H9 (cell line): ENCODE measurements at places on chromosomes 11 and 22.

DNA sequence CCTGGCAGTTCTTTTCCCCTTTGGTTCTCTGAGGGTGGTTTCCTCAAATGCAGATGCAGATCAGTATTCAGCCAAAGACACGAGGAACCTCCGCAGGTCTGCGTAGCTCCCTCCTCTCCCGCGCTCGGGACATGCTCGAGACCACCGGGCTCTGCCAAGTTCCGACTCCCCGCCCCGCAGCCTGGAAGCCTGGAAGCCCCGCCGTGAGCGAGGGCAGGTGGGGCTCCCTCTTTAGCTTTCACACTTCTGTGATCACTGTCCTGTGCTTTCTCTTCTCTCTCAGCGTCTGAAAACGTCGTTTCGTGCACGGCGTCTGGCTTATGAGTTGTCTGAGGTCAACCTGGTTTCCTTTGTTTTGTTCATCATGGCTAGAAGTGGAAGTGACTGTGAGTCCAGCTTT is 26.6 kb downstream of the ZBED4 start:
- DNase-seq: no peak

- DNase-seq: no peak
Measured at GRCh38 chr11:11252403-11252802, 100.6 kb downstream of the CSNK2A3 start.

DNA sequence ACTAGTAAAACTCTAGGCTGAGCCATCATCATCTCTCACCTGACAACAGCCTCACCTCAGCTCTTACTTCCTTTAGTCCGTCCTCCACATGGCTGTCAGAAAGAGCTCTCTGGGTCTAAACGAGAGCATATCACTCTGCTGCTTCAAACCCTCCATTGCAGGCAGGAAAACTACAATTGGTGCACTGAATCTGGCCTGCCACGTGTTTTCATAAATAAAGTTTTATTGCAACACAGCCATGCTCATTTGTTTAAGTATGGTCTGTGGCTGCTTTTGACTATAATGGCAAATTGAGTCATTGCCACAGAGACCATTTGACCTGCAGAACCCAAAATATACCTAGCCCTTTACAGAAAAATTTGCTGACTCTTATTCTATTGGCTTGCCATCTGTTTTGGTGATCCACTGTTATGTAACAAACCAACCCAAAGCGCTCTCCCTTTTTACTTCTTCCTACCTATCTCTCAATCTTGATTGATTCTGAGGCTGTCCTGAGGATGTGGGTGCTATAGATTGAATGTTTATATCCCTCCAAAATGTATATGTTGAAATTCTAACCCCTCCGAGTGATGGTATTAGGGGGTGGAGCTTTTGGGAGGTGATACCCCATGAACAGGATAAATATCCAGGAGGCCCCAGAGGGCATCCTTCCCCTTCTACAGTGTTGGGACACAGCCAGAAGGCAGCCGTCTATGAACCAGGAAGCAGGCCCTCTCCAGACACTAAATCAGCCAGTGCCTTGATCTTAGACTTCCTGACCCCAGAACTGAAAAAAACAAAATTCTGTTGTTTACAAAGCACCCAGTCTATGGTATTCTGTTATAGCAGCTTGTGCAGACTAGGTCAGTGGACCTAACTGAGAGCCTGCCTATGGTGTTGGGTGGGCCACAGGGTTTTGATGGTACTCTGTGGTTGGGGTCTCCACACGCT is 99.9 kb downstream of the PIWIL4 start:
- DNase-seq: no peak

- no peak for DNase-seq
Measured at GRCh38 chr11:69388661-69389060, 92.8 kb upstream of the LINC01488 start.

DNA sequence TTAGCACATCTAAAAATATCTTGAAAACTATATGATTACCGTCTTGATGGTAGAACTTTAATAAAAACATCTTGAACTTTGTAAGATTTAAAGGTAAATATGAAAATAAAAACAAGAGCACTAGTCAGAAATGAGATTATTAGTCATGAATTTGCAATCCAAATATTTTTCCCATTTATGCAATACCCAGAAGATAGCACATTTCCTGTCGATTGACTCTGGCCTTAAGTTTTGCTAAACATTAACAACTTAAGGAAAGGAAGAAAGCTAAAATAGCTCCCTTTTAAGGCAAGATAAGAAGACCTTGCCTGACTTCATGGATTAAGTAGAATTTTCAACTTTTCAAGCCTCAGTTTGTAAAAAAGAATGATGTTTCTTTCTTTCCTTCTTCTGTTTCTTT is 1374.7 kb upstream of the RAG2 start:
- DNase-seq: no peak

DNA sequence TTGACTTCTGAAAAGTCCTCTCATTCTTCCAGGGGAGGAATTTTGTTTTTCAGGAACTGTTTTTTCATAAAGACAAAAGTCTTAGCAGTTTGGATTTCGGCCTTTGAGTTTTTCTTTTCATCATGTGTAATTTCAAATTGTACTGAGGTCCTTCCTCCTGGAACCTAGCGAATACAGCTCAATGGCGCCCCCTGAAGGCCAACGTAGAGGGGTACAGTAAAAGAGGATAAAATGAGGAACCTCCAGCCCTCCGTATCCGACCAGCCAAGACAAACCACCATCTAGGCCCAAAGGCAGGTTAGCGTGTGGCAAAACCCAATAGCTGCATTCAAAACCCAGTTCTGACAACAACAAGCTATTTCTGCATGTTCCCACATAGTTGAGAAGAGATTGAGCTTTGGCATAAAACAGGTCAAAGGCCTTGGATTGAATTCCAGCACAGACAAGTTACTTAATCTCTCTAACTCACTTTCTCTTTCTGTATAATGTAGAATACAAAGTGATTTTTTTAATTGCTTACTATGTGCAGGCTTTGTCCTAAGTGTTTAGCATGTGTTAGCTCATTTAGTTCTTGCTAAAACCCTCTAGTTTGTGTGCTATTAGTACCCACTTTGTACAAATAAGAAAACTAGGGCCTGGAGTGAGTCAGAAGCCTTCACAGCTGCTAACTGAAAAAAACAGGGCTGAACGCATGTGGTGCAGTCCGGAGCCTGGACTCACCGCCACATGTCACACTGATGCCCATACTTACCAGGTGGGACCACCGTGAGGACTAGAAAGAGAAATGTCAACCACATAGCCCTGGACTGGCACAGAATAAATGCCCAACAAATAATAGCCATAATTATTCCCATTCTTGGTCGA is 43.2 kb upstream of the ETS1 start:
- DNase-seq: peak; percentile 78

DNA sequence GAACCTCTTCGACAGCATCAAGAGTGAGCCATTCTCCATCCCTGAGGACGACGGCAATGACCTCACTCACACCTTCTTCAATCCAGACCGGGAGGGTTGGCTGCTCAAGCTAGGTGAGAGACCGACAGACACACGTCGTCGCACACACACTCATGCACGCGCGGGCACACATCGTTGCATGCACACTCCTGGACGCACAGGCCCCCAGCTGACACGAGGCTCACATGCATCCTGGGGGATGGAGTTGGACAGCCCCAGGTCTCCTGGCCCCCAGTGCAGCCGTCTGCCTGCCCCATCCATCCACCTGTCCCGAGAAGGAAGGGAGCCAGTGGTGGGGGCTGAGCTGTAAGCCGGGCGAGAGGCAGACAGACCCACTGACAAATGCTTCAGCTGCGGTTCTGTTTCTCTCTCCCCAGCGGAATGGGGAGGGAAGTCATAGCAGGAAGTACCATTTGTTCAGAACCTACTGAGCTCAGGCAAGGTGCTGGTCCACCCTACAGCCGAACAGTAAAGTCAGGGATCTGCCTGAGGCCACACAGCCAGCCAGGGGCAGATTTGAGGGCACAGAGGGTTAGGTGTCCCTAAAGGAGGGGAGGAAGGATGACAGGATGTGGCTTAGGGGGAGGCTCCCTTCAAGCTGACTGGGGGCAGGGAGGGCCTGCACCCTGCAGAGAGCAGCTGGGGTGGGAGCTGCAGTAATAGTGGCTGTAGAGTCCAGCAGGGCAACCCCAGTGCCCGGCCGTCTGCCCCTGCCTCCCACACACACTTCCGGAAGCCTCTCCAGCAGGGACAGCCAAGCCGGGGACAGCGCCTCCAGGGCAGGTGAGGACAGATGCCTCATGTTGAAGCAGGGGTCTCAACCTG is 27.1 kb downstream of the CYTH4 start:
- no peak for DNase-seq

DNA sequence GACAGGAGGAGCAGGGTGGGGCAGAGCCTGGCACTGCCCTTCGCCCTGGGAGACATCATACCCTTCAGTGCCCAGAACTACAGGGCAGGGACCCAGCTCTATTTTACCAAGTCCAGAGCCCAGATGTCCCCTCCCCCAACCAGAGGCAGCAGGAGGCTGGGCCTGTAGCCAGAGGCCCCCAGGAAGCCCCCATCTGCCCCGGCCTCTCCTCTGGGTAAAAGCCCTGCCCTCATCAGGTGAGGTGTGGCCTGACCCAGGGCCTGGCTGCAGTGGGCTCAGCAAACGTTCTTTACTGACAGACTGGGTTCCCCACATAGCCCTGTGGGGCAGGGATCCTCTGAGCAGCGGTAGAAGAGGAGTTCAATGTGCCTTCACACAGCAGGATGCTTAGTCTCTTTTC is 51.8 kb upstream of the SLC22A12 start:
- no peak for DNase-seq

GRCh38 chr11:7964873-7965272 is 374 bp downstream of the NLRP10 start:
- DNase-seq: no peak

- DNase-seq: no peak
Measured at GRCh38 chr11:47918882-47919495, 61.4 kb upstream of the PTPRJ start.

DNA sequence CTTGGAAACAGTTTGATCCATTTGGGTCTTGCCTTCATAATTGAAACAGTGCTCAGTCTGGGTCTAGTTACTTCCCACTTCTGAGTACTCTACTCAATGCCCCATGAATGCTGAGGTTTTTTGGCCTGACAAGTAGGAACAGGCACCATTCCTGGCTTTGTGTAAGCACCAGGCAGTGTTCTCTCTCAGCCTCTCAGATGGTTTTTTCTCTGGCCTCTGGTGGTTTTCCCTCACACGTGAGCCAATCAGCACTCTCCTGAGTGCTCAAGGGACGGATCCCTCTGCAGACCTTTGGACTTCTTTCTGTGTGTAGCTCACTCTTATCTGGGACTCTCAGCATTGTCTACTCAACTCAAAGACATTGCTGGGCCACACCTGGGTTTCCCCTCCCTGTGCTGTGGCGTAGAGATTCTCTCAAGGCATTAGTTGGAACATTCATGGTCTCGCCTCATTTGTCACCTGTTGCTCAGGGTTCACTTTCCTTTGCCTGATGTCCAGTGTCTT is 21.3 kb downstream of the SIK2 start:
- DNase-seq: no peak

- DNase-seq: no peak
Measured at GRCh38 chr11:96481771-96482170, 92.0 kb downstream of the JRKL start.

GRCh38 chr22:46010951-46011626 is 34.1 kb upstream of the WNT7B start:
- DNase-seq: no peak

- DNase-seq: no peak
Measured at GRCh38 chr11:48170241-48171233, 46.1 kb upstream of the OR4B1 start.

- DNase-seq: no peak
Measured at GRCh38 chr11:58924230-58924629, 15.1 kb upstream of the GLYATL1 start.

DNA sequence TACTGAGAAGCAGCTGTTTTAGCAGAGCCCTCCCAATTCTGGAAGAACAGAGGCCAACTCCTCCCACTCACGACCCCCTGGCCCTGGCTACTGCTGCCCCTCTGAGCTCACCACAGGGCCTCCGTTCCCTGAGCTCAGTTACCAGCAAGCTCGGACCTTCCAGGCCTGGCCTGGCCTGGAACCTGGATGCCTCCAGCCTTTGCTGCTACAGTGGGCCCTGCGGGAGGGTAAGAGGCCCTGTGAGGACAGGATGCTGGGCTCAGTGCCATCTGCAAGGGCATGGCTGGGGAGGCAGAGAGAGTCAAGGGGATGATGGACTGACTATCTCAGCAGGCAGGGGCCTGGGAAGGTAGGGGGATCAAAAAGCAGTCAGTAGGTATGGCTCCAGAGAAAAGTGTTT is 209.9 kb upstream of the NCAM1 start:
- DNase-seq: no peak

DNA sequence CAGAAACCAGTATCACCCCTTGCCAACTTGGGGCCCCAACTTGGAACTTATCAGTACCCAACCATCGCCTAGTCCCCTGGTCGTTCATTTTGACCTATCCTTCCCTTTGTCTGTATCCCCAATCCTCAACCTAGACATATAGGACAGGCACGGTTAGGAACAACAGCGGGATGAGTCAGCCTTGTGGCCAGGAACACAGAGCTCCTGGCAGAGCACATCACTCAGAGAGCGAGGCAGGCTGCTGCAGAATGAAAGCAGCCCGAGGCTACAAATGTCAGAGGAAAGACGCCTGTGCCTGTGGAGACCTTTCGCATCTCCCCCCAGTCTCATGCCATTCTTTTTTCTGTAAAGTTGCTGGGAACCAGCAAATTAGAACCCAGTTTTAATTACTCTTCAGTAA is 14.6 kb downstream of the DKK3 start:
- DNase-seq: peak; percentile 55

- DNase-seq: peak; percentile 28
Measured at GRCh38 chr11:2792381-2793250, 92.8 kb upstream of the KCNQ1OT1 start.

DNA sequence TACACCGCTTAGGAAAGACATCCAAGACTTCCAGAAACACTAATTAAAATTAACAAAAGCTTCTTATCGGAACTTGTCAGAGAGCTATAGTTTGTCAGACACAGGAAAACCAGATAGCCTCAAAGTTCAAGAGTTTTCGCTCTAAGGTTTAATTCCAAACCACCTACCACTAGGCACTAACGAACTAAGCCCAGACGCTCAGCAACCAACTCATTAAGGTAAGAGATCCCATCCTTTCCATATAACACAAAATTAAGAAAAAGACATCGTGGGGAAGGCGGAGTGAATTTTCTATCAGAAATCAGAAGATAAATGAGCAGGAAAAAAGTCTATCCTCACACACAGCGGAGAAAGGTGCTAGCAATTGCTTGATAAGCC is 382 bp downstream of the IMMP1L start:
- no peak for DNase-seq

- no peak for DNase-seq
Measured at GRCh38 chr11:121508449-121508848, 55.7 kb upstream of the SORL1-AS1 start.

GRCh38 chr11:61126256-61126655 is 24.0 kb downstream of the CD5 start:
- DNase-seq: no peak

- no peak for DNase-seq
Measured at GRCh38 chr11:19984048-19984742, 176.1 kb downstream of the DBX1 start.
